Activated CD8-positive, alpha-beta memory T cell treated with anti-CD3 and anti-CD28 coated beads, Interleukin-2, amount 10 ng/mL, durations not matched to agents 7 days and 5 days (primary cell): ENCODE measurements at places on chromosomes 5 and 9. TPM values are rescaled to one million over a fixed set of nuclear protein-coding genes. Genes with fewer than 3 reads are reported as not detected.

DNA sequence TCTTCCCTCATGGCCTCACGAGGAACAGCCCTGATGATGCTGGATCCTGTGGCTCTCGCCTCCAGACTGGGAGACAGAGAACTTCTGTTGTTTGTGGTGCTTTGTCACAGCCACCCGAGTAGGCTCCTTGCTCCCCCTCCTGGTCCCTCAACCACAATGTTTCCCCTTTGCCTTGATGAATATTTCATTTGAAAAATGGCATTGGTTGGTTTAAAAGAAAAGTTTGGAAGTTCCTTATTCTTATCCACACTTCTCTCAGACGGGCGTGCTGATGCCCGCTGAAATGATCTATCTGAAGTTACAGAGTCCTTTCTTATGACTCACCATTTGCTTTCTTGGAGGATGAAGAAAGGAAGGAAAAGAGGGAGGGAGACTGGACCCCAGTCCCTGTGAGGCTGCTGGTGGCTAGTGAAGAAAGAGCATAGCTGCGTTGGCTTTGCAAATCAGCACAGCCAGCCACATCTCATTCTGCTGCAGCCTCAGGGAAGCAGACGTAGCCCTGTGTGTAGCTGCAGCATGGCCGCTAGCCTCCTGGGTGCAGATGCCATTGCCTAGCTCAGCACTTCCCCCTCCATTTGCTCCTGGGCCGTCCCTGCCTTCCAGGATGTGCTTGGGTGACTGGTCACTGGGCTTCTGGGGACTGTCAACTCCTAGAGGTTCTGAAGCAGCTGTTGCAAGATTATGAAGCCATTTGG is 185.9 kb downstream of the ERCC6L2 start:
- H3K4me3 ChIP-seq = no peak overlapping the region
- DNase-seq = peak; percentile 57
- no peak overlapping the region for H3K27ac ChIP-seq
- no peaks in the 10 kb centered on the region for H3K36me3 ChIP-seq
- H3K27me3 ChIP-seq = no peaks in the 10 kb centered on the region

GRCh38 chr5:67610186-67610912 is 413.8 kb upstream of the CD180 start:
- H3K27ac ChIP-seq = no peak overlapping the region
- H3K4me3 ChIP-seq = no peak overlapping the region
- H3K4me1 ChIP-seq = no peaks in the 10 kb centered on the region
- no peak for DNase-seq
- no peaks in the 10 kb centered on the region for H3K36me3 ChIP-seq

- peak overlapping the region; percentile 47 for H3K27ac ChIP-seq
- H3K4me3 ChIP-seq = no peak overlapping the region
- no peak for DNase-seq
- H3K4me1 ChIP-seq = peaks cover 39% of the 10 kb centered on the region
Measured at GRCh38 chr5:172104801-172105701, 83.0 kb downstream of the STK10 start.

GRCh38 chr5:167723254-167723871 is 568.1 kb upstream of the WWC1 start:
- peaks cover 2% of the 10 kb centered on the region for H3K27me3 ChIP-seq
- peak; percentile 64 for DNase-seq
- no peak overlapping the region for H3K4me3 ChIP-seq
- H3K27ac ChIP-seq = no peak overlapping the region

- H3K4me3 ChIP-seq = no peak overlapping the region
- H3K27me3 ChIP-seq = peaks cover 16% of the 10 kb centered on the region
- DNase-seq = peak; percentile 31
- H3K4me1 ChIP-seq = no peaks in the 10 kb centered on the region
- H3K27ac ChIP-seq = no peak overlapping the region
Measured at GRCh38 chr5:568061-568781, 43.9 kb upstream of the CEP72 start.

- peak overlapping the region; percentile 94 for H3K27ac ChIP-seq
- DNase-seq = peak; percentile 87
- H3K4me3 ChIP-seq = peak overlapping the region; percentile 66
- H3K27me3 ChIP-seq = no peaks in the 10 kb centered on the region
- H3K4me1 ChIP-seq = peaks cover 51% of the 10 kb centered on the region
- peaks cover 51% of the 10 kb centered on the region for H3K36me3 ChIP-seq
Measured at GRCh38 chr5:143605403-143606005, 202.0 kb upstream of the NR3C1 start.

DNA sequence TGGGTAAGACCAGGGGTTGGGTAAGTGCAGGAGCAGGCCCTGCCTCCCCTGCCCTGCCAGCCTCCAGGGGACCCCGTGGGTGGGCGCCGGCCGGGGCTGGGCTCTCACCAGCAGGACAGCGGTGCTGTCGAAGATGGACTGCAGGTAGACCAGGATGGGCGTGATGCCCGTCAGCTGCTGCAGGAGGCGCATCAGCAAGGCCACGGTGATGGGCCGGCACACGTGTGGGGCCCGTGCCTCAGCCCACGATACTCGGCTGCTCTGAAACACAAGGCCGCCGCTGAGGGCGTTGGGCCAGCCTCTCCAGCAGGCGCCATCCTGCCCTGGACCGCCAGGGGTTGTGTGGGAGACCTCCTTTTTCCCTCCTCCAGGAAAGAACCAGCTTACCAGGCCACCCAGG is 4.0 kb downstream of the SLC2A6 start:
- H3K27me3 ChIP-seq = no peaks in the 10 kb centered on the region
- no peak for DNase-seq
- no peak overlapping the region for H3K27ac ChIP-seq
- H3K36me3 ChIP-seq = no peaks in the 10 kb centered on the region
- peaks cover 16% of the 10 kb centered on the region for H3K4me1 ChIP-seq

- H3K4me1 ChIP-seq = no peaks in the 10 kb centered on the region
- H3K4me3 ChIP-seq = no peak overlapping the region
- no peak for DNase-seq
- H3K27ac ChIP-seq = no peak overlapping the region
Measured at GRCh38 chr5:174187001-174187400, 141.5 kb downstream of the NSG2 start.

- no peak for DNase-seq
- H3K27me3 ChIP-seq = peaks cover 64% of the 10 kb centered on the region
- no peak overlapping the region for H3K4me3 ChIP-seq
- no peaks in the 10 kb centered on the region for H3K36me3 ChIP-seq
Measured at GRCh38 chr9:132472199-132472598, 62.2 kb downstream of the CFAP77 start.

- H3K27me3 ChIP-seq = no peaks in the 10 kb centered on the region
- no peaks in the 10 kb centered on the region for H3K36me3 ChIP-seq
- H3K27ac ChIP-seq = no peak overlapping the region
- DNase-seq = no peak
Measured at GRCh38 chr5:92337772-92338234, 954.7 kb upstream of the ARRDC3 start.

- H3K4me1 ChIP-seq = peaks cover 18% of the 10 kb centered on the region
- peaks cover 25% of the 10 kb centered on the region for H3K27me3 ChIP-seq
- no peaks in the 10 kb centered on the region for H3K36me3 ChIP-seq
- DNase-seq = no peak
Measured at GRCh38 chr9:134304261-134304660, 22.0 kb upstream of the RXRA start.

- H3K4me1 ChIP-seq = peaks cover 3% of the 10 kb centered on the region
- no peak for DNase-seq
- H3K27ac ChIP-seq = no peak overlapping the region
Measured at GRCh38 chr5:69105996-69106906, 12.4 kb downstream of the SLC30A5 start.

DNA sequence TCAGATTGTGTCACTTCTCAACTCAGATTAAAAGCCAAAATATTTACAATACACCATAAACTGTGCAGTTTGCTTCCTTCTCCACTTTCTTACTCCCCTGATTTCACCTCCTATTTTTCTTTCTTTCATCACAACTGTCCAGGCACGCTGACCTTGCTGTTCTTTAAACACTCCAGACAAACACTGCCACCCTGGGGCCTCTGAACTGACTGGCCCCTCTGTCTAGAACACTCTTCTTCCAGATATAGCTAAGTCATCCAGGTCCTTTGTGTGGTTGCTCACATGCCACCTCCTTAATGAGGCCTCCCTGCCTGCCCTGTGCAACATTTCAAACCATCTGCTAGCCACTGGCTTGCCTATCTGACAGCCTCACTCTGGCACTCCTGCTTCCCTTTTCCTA is 46.6 kb downstream of the ATG10 start:
- no peaks in the 10 kb centered on the region for H3K4me1 ChIP-seq
- no peak overlapping the region for H3K4me3 ChIP-seq
- no peak overlapping the region for H3K27ac ChIP-seq
- H3K36me3 ChIP-seq = peaks cover 12% of the 10 kb centered on the region
- H3K27me3 ChIP-seq = no peaks in the 10 kb centered on the region
- no peak for DNase-seq

GRCh38 chr5:130652176-130652575 is 512.9 kb downstream of the HINT1 start:
- no peaks in the 10 kb centered on the region for H3K4me1 ChIP-seq
- no peaks in the 10 kb centered on the region for H3K36me3 ChIP-seq
- DNase-seq = no peak
- H3K27me3 ChIP-seq = no peaks in the 10 kb centered on the region
- H3K4me3 ChIP-seq = no peak overlapping the region

GRCh38 chr9:36485647-36486328 is 85.7 kb upstream of the RNF38 start:
- H3K27ac ChIP-seq = peak overlapping the region; percentile 84
- DNase-seq = no peak
- H3K4me3 ChIP-seq = peak overlapping the region; percentile 88
- peaks cover 3% of the 10 kb centered on the region for H3K36me3 ChIP-seq
- H3K4me1 ChIP-seq = peaks cover 48% of the 10 kb centered on the region

DNA sequence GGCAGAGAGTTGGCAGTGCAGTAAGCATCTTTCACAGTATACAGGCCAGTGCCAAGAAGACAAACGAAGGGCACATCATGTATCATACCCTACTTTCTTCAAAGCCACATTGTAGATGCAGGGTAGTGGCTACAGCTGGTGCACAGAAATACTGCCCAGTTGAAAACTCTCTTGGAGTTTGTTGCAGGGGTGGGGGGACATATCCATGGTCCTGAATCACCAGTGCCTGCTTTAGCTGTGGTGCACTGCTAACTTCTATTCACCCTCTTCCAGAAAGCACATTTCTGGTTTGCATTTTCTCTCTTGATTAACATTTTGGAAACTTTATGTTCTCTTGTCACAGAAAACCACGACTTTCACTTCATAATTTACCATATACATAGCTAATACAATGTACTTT is 196.6 kb downstream of the PAPPA start:
- no peak overlapping the region for H3K4me3 ChIP-seq
- H3K27ac ChIP-seq = no peak overlapping the region
- H3K4me1 ChIP-seq = no peaks in the 10 kb centered on the region
- H3K27me3 ChIP-seq = no peaks in the 10 kb centered on the region
- no peaks in the 10 kb centered on the region for H3K36me3 ChIP-seq
- DNase-seq = no peak

DNA sequence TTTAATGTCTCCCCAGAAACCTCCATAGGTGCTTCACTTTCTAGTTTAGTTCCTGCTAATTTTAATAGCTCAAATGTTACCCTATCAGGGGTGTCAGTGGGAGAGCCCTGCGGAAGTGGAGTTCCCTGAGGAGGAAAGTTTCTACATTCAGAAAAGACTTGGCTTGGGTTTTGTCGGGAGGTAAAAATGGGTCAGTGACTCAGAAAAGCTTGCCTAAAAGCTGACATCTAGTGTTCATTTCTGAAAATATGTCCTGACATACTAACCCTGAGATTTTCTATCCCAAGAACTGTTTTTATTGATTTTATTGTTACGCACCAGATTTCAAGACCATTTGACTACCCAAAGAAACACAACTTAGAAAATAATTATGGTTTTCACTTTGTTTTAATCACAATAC is 40.9 kb upstream of the GLDC start:
- H3K27me3 ChIP-seq = no peaks in the 10 kb centered on the region
- no peak for DNase-seq
- H3K4me3 ChIP-seq = no peak overlapping the region
- no peak overlapping the region for H3K27ac ChIP-seq
- peaks cover 3% of the 10 kb centered on the region for H3K36me3 ChIP-seq

- H3K4me1 ChIP-seq = no peaks in the 10 kb centered on the region
- no peak overlapping the region for H3K4me3 ChIP-seq
- no peaks in the 10 kb centered on the region for H3K36me3 ChIP-seq
- H3K27me3 ChIP-seq = no peaks in the 10 kb centered on the region
- H3K27ac ChIP-seq = no peak overlapping the region
Measured at GRCh38 chr9:30329431-30329830, 2055.0 kb upstream of the ACO1 start.

- peaks cover 62% of the 10 kb centered on the region for H3K36me3 ChIP-seq
- H3K4me1 ChIP-seq = peaks cover 42% of the 10 kb centered on the region
- no peaks in the 10 kb centered on the region for H3K27me3 ChIP-seq
- no peak overlapping the region for H3K4me3 ChIP-seq
Measured at GRCh38 chr9:137761793-137762192, 115.8 kb upstream of the CACNA1B start.

GRCh38 chr9:91143642-91144041 is 218.1 kb downstream of the AUH start:
- H3K27ac ChIP-seq = no peak overlapping the region
- H3K4me3 ChIP-seq = no peak overlapping the region
- H3K4me1 ChIP-seq = peaks cover 65% of the 10 kb centered on the region
- H3K27me3 ChIP-seq = no peaks in the 10 kb centered on the region
- no peak for DNase-seq

- no peaks in the 10 kb centered on the region for H3K27me3 ChIP-seq
- H3K36me3 ChIP-seq = no peaks in the 10 kb centered on the region
- H3K27ac ChIP-seq = no peak overlapping the region
- DNase-seq = no peak
Measured at GRCh38 chr5:75664979-75665378, 52.3 kb downstream of the POC5 start.

GRCh38 chr5:62783374-62784057 is 204.9 kb downstream of the LRRC70 start:
- DNase-seq = no peak
- peaks cover 3% of the 10 kb centered on the region for H3K27me3 ChIP-seq
- H3K27ac ChIP-seq = no peak overlapping the region
- no peaks in the 10 kb centered on the region for H3K36me3 ChIP-seq
- peaks cover 8% of the 10 kb centered on the region for H3K4me1 ChIP-seq

DNA sequence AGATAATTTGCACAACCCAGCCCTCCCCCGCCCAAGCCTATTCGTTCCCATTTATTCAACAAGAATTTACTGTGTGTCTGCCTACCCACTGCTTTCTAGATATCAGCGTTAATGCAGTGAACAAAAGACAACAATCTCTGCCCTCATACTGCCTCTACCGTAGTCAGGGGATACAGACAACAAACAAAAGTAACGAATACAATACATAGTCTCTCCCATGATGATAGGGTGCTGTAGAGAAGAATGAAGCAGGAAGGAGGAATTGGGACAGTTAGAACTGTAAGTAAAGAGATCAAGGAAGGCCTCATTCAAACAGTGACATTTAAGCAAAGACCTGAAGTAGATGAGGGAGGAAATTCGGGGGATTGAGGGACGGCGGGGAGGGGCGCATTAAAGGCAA is 1.7 kb downstream of the GFM2 start:
- peaks cover 26% of the 10 kb centered on the region for H3K36me3 ChIP-seq
- H3K4me1 ChIP-seq = peaks cover 47% of the 10 kb centered on the region
- H3K4me3 ChIP-seq = peak overlapping the region; percentile 65
- no peak for DNase-seq
- H3K27me3 ChIP-seq = no peaks in the 10 kb centered on the region

- H3K4me3 ChIP-seq = no peak overlapping the region
- DNase-seq = no peak
- no peak overlapping the region for H3K27ac ChIP-seq
Measured at GRCh38 chr9:6805532-6805931, 47.8 kb downstream of the KDM4C start.

The DEPDC1B gene
- total RNA-seq = 35.3 TPM

The ECM2 gene
- total RNA-seq = not detected

The GABRA1 gene
- total RNA-seq = not detected

The GCNT4 gene
- 0.07 TPM for total RNA-seq

The SPATA9 gene
- not detected for total RNA-seq

The PCDHB11 gene
- total RNA-seq = not detected

The SLC44A1 gene
- 10.3 TPM for total RNA-seq

The TLX3 gene
- not detected for total RNA-seq

The ADAMTSL1 gene
- not detected for total RNA-seq

The NUTM2G gene
- total RNA-seq = not detected

The HMMR gene
- total RNA-seq = 87.7 TPM

The SHOC1 gene
- total RNA-seq = not detected

The PCAT7 gene
- not detected for total RNA-seq

The CRHBP gene
- total RNA-seq = 0.20 TPM
